Astrocyte of the cerebellum (primary cell): ENCODE measurements at places on chromosomes 13 and 19.

DNA sequence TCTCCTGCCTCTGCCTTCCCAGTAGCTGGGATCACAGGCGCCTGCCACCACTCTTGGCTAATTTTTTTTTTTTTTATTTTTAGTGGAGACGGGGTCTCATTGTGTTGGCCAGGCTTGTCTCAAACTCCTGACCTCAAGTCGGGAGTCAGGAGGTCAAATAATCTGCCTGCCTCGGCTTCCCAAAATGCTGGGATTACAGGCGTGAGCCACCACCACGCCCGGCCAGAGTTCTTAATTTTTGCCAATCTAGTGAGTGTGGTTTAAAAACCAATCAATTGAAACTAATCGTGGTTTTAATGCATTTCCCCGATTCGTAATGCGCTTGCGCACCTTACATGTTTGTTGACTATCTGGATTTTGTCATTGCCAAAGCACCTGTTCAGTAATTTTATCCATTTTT is 37.0 kb downstream of the SKA3 start:
- no peak for DNase-seq

GRCh38 chr13:67554286-67554685 is 324.1 kb upstream of the PCDH9 start:
- peak; percentile 35 for DNase-seq

GRCh38 chr13:68390987-68391386 is 1160.9 kb upstream of the PCDH9 start:
- no peak for DNase-seq

- DNase-seq, result no peak
Measured at GRCh38 chr13:113781571-113781970, 22.5 kb downstream of the TMEM255B start.

DNA sequence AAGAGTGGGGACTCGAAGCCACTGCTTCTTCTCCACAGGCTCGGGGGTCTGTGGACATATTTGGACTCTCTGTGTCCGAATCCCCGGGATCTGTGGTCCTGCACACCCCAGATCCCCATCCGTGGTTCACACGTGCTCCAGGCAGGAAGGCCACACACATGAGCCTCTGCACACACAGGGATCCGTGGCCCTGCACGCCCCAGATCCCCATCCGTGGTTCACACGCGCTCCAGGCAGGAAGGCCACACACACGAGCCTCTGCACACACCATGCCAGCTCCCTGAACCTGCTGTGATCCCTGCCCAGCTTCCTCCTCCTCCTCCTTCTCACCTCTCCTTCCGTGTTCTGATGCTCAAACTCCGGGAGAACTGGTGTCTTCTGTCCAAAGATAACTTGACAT is 3.1 kb downstream of the TEX29 start:
- DNase-seq, result no peak

DNA sequence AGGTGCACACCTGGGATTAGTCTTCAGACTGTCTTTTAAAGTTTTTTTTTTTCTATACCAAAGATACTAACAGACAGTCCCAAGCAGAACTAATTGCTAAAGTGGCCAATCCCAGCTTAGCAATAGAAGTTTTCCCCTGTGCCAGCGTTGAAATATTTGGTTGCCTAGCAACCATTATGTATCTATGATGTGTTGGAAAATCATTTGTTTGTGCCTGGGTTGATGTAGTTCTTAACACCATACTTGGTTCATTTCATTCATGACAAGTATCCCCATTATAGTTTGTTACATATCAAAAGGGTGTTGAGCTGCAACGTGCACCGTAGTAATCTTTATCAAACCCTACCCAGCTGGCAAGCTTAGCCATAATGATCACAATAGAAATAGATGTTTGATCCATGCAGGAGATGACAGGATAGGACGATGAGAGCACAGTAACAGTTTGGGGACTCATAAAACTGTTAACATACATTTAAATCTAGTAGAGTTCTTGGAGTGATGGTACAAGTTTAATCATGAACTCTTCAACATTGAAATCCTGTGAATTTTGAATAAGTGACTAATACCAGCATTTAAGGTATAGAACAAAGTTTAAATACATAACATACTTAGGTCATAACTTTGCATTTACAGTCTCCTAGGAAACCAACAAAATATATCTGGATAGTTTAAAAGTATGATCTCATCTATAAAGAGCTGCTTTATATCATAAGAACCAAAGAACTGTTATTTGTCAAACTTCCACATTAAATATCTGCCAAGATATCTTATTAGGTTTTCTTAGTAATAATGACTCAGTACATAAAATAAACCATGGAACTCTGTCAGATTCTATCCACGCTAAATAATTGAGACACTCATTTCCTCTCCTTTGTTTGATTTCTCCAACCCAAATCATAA is 73.4 kb downstream of the MBNL2 start:
- DNase-seq, result peak; percentile 47

GRCh38 chr13:77946522-77946921 is 27.9 kb upstream of the EDNRB start:
- no peak for DNase-seq

DNA sequence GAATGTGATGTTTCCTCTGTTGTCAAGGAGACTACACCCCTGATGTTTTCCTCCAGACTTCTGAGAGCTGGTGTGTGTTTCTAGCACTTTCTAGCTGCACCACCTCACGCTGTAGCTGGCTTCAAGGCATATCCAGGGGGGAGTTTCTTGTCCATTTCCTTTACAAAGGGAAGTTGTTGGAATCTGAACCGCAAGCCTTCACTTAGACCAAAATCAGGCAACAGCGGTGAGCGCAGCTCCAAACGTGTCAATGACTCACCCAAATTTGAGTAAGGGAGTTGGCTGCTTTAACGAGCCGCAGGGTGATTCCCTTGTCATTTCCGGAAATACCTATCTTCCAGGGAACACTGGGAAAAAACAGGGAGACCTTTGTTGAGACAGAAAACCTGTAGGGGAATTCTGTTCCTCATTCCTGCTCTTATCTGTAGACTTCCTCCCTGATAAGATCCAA is 2.5 kb downstream of the LDLR start:
- peak; percentile 98 for DNase-seq

- peak; percentile 16 for DNase-seq
Measured at GRCh38 chr19:45125975-45126493, 33.1 kb downstream of the PPP1R37 start.

DNA sequence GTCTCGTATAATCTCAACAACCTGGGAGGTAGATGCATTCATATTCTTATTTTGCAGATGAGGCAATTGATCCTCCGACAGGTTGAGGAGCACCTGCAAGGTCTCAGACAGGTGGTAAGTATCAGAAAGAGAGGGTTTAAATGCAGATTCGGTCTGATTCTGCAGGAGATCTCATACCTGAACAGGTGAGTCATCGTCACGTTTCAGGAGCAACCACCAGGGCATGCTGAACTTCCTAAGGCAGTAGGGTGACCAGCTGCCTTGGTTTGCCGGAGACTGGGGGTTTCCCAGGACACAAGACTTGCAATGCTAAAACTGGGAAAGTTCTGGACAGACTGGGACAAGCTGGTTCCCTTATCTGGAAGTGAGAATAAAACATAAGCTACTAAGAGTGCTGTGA is 68.8 kb upstream of the TSHZ3 start:
- no peak for DNase-seq

GRCh38 chr19:55437410-55437809 is 5.7 kb downstream of the SHISA7 start:
- no peak for DNase-seq

- no peak for DNase-seq
Measured at GRCh38 chr13:44425815-44426078, 52.1 kb downstream of the SERP2 start.

DNA sequence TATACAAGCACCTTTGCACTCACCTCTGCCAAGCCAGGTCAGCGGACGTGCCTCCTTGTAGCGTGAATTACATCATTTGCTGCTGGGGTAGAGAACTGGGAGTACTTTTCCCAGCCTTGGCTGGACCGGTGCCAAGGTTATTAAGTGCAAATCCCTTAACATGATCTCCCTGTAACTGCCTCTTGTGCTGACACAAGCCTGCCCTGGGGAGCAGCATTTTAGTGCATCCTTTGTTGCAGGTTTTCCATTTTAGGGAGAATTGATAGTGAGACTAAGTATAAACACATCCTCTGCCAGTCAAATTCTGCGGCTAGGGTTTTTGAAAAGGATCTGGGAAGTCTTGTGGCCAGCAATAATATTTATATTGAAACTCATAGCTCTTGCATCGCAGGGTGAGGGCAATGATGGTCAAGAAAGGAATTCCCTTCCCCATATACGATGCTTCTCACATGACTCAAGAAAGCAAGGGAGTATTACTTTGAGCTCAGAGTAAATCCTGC is 32.7 kb upstream of the DCLK1 start:
- DNase-seq, result peak; percentile 97

DNA sequence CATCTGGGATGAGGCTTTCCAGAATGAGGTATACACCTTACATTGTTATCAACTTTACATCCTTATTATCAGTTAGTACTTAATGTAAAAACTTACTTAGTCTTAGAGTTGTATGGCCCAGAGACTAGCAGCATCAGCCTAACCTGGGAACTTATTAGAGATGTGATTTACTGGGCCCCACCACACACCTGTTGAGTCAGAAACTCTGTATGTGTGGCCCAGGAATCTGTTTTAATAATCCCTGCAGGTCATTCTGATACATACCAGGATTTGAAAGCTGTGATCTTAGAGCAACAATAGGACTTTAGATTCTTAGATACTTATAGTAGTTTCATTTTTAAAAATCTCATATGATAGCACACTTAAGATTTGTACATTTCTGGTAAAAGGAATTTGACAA is 17.4 kb downstream of the FNDC3A start:
- no peak for DNase-seq

DNA sequence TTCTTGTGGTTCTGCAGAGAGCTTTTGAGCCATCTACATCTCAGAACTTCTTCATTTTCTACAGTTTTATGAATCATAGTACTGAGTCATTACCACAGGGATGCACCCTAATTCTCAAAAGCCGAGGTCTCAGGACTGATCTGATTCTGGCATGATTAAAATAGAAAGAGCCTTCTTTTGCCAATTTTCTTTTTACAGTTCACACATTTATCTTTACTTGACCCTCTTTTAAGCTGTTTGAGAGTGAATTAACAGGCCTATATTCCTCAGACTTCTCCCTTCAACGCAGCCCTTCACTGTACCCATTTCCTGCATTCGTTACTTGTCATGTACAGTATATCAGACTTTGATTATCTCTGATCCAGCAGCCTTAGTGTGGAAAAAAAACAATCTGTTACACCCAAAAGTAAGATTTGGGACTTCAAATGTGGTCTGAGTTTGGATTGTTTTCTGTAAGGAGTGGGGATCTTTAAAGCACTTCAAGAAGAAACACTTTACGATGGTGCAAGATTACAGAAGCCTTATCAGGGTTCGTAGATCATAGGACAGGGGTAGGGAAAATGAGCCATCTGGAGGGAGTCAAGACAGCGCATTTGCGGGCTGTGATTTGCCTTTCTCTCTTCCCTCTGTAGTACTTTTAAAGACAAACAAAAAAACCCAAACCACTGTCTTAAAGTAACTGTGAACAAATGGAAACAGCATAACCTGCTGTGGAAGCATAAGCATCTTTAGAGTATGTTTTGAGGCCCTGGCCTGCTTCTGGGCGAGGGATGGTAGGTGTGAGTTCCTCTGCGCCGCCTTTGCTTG is 15.3 kb upstream of the GPR183 start:
- DNase-seq, result peak; percentile 78

- no peak for DNase-seq
Measured at GRCh38 chr19:1373042-1373533, 10.6 kb upstream of the NDUFS7 start.

DNA sequence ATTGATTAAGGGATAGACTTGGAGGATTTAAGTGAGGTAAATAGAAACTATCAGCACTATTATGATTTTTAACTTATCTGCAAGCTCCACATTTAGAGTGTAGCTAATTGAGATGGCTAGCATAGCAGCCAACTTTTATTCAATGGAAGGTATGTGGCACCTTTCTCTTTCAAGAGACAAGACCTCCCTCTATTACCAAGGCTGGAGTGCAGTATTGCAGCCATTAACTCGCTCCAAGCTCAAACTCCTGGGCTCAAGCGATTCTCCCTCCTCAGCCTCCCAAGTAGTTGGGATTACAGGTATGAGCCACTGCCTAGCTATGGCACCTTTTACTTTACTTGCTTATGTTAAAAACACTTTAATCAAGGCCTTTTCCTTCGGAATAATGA is 8.2 kb downstream of the TPT1 start:
- no peak for DNase-seq

DNA sequence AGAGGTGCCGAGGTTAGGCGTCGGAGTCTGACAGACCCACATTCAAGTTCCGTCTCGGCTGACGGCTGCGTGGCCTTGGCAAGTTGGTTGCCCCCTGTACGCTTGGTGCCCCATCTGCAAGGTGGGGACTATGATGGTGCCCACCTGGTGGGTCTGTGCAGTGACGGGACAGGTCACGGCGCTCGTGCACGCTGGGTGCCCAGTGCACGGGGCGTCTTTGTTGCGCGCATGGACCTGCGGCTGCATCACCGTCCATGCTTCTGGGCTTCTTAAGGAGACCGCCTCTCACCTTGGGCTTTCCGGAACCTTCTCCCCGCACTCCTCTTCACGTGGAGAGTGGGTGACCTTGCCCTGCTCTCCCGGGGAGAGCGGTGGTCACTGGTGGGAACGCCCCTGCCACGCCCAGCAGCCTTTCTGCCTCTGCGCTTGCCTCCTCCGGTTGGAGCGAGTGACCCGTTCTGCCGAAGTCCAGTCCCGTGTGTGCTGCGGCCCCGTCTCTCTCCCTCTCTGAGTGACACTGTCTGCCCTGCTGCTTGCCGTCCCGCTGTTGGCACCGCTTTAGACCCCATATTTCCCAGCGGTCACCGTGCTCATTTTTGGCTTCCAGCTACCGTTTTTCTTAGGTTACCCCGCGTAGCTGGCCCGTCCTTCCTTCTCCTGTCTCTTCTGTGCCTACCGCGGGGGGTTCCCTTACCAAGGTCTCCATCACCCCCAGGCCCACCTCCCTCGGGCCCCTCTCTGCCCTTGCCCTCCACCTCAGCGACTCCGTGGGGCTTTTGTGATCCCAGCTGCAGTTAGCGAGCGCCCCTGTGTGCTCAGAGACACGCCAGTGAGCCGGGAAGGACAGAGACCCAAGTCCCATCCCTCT is 6.4 kb downstream of the ATP11A start:
- DNase-seq, result no peak

DNA sequence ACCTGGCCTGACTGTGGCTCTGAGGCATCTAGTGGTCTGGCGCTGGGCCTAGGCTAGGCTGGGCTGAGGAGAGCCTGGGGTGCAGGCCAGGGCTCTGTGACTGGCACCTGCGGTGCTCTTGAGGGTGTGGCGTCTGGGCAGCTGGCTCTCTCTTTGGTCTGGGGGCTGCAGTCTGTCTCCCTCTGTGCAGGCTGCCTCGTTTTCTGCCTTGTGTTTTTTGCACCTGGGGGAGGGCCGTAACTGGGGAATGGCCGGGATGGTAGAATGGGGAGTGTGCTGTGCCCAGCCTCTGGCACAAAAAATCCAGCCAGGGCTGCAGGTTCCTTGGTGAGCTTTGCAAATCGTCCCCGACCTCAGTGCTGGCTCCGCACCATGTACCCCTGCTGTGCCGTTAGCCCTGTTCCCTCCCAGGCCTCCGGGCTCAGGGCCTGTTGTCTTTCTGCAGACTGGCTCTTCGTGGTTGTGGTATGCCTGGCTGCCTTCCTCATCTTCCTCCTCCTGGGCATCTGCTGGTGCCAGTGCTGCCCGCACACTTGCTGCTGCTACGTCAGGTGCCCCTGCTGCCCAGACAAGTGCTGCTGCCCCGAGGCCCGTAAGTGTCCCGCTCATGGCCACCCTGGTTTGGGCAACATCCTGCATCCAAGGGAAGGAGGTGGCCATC is 6.5 kb upstream of the USF2 start:
- DNase-seq, result no peak
